Stimulated activated CD4-positive, alpha-beta T cell treated with anti-CD3 and anti-CD28 coated beads, Interleukin-4, amount 100 ng/mL, for 1 hour (primary cell): ENCODE measurements at places on chromosomes 4 and X.

GRCh38 chrX:37711991-37712390 is 26.4 kb downstream of the XK start:
- no peak for DNase-seq

DNA sequence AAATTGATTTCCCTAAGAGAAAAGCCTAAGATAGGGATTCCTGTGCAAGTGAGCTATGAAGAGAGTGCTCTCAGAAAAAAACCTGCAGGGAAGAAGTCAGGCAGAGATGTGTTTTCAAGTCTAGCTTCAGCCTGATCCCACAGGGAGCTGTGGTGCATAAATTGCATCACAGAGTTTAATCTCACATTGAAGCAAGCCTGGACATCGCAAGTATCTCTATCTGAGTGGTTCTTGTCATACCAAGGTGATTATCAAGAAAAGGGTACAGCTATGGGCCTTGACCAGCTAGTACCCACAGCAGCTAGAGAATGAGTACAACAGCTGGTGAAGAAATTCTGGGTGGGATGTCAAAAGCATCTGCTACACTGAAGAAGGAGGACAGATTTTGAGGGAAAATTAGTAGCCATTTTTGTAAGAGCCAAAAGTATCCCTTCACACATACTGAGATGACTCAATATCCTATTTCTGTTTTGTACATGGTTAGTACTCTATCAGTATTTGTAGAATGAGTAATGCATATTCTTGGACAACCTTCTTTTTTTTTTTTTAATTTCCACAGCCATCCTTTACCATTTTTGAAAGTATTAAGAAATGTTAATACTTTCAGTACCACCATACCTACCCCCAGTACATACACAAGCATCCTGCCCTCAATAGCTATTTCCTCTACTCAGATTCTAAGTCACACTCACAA is 708.9 kb downstream of the IL1RAPL1 start:
- DNase-seq: no peak

- no peak for DNase-seq
Observed at GRCh38 chr4:155708782-155709181, 42.1 kb downstream of the GUCY1A1 start.

GRCh38 chr4:158786121-158786601 is 17.3 kb downstream of the FNIP2 start:
- no peak for DNase-seq

DNA sequence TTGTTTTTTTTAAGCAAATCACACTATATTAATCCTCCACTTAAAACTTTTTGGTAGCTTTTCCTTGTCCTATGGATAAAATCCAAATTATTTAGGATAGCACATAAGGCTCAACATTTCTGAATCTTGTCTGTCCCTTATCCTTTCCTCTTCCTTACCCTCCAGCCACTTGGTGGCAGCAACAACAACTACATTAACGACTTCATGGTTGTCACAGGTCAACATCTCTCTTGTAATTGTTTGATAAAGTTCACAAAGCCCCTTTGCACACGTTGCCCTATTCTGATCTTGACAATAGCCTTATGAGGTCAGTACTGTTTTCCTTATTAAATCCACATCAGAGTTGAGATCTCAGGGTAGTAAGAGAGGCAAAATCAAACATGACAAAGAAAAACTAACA is 269.0 kb upstream of the PABPC4L start:
- DNase-seq: no peak

DNA sequence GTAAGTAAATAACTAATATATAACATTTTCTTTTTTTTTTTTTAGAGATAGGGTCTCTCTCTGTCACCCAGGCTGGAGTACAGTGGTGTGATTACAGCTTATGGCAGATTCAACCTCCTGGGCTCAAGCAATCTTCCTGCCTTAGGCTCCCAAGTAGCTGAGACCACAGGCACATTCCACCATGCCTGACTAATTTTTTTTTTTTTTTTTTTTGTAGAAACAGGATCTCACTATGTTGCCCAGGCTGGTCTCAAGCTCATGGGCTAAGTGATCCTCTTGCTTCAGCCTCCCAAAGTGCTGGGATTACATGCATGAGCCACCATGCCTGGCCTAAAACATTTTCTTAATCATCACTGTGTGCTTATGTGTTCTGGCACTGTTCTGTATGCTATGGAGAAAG is 32.8 kb downstream of the MGARP start:
- no peak for DNase-seq

- DNase-seq: no peak
Observed at GRCh38 chr4:71189471-71189870, 149.3 kb upstream of the SLC4A4 start.

DNA sequence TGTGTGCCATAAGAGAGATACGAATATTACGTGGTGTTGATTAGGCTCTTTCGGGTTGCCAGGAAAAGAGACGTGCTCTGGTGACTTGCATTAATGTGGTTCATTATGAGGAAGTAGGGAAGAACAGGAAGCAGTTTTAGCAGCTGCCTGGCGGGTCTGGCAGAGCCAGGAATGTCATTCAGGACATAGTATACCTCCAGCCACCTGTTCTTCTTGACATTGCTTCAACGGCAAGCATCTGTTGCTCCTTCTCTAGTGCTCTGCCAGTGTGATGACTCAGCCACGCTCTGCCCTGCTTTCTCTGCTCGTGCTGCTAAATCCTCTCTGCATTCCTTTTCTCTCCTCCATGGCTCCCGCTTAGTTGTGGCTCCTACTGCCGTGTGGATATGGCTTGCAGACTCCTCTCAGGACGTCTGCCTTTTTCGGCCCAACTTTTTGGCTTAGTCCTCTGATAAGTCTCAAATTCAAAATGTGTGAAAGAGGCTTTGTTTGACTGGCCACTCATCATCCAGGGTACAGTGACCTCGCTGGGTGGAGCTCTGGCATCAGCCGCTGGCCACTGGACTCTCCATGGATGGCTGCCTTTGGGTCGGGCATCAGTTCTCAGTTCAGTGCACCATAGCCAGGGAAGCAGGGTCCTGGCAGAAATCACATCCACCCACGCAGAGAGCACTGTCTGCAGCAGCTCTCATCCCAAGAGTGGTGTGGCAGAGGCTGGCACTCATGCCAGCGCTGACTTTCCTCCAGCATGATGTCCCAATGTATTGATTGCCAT is 89.3 kb upstream of the KLF3 start:
- no peak for DNase-seq
